ENCODE measurements at places on chromosomes 16 and 17. TPM values are rescaled to one million over a fixed set of nuclear protein-coding genes. Genes with fewer than 3 reads are reported as not detected.

Gene P3H4
- 31.7 TPM for total RNA-seq

Gene ZC3H7A
- 24.0 TPM for total RNA-seq

Gene SLC5A11
- 0.40 TPM for total RNA-seq

Gene CCL7
- total RNA-seq: 0.62 TPM

Gene CLEC19A
- 0.08 TPM for total RNA-seq

Gene HBM
- not detected for total RNA-seq

Gene C17orf107
- 0.30 TPM for total RNA-seq

Gene WFDC1
- not detected for total RNA-seq
